Cortex of kidney (tissue), 1 donor: ENCODE measurements at places on chromosomes 5 and 9.

GRCh38 chr9:131017067-131017466 lies 8.1 kb downstream of the LAMC3 start:
- no peak for DNase-seq

DNA sequence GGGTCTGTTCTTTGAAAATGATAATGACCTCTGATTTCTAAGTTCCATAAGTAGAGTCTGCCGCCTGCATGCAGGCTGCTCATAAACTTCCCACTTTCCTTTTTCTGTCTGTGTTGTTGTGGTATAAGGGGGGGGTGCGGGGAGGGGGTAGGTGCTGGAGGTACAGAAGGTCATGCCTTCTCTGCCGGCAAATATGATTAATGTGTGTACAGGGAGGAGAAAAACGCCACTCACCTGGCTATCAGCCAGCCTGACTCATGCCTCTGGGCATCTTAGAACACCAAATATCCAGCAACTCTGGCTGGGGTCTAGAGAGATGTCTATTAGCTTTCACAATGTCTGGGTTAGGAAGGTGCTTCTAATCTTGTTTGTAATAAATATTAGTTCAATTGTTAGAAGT lies 128.3 kb downstream of the EFNA5 start:
- no peak for DNase-seq

DNA sequence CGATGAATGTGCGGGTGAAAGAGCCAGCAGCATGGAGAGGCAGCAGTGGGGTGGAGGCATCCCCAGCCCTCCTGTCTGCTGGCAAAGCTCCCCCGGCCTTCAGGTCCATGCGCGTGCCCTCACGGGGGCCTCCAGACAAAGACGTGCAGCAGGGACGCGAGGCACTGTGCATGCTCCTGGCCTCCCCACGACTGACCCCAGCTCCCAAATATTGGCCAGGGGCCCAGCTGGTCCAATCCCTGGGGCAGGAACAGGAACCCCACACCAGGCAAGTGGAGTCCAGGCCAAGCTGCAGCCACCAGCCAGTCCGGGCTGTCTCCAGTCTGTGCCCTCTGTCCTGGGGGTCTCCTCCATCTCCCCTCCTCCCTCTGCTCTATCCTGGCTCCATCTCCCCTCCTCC lies 33.5 kb upstream of the LRRC14B start:
- no peak for DNase-seq

- no peak for DNase-seq
Observed at GRCh38 chr9:129731477-129732085, 21.3 kb downstream of the PTGES start.

- DNase-seq, result no peak
Observed at GRCh38 chr9:36407122-36407723, 7.2 kb upstream of the RNF38 start.

DNA sequence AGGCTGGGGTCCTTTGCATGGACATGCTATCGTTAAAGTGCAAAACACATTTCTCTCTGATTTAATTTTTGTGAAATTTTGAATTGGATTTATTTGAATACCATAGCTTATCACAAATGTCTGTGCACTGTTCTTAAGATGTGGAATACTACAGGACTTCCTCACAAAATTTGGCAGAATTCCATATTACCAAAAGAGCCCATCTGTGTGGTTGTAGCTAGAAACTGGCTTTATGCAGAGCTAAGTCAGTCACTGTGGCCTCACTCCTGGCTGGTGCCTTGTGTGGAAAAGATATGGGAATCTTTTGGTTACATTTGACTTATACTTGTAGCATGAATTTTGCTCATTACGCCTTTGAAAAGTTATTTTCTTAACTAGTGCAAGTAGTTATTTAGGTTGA lies 35.5 kb downstream of the ACO1 start:
- no peak for DNase-seq
